Epithelial cell of alveolus of lung (primary cell): ENCODE measurements at places on chromosomes 7 and 10. TPM values are rescaled to one million over a fixed set of nuclear protein-coding genes. Genes with fewer than 3 reads are reported as not detected.

RBM20 gene
- 0.24 and 1.2 TPM in 2 replicates for total RNA-seq

LAMTOR4 gene
- total RNA-seq: 139 and 189 TPM in 2 replicates

NUTM2D gene
- total RNA-seq: 0.56 and 1.8 TPM in 2 replicates

TSPAN12 gene
- 2.2 and 27.5 TPM in 2 replicates for total RNA-seq

TUBAL3 gene
- under 0.01 TPM in 1 of 2 replicates, not detected in the other for total RNA-seq

AZGP1 gene
- total RNA-seq: 0.40 TPM in 1 of 2 replicates, not detected in the other

CRYGN gene
- not detected in 2 replicates for total RNA-seq

COL28A1 gene
- total RNA-seq: 0.72 TPM in 1 of 2 replicates, not detected in the other

TMEM236 gene
- not detected in 2 replicates for total RNA-seq

SPDYE6 gene
- not detected in 2 replicates for total RNA-seq

MACROH2A2 gene
- 30.7 and 42.5 TPM in 2 replicates for total RNA-seq

SFRP4 gene
- 0.39 TPM in 1 of 2 replicates, not detected in the other for total RNA-seq

PRLHR gene
- total RNA-seq: not detected in 2 replicates

CALN1 gene
- total RNA-seq: not detected in 2 replicates
